ENCODE measurements at places on chromosomes 2 and 18.

- peak; percentile 70 for DNase-seq
These were observed 55.9 kb upstream of the GORASP2 start for GRCh38 chr2:170873035-170873692.

DNA sequence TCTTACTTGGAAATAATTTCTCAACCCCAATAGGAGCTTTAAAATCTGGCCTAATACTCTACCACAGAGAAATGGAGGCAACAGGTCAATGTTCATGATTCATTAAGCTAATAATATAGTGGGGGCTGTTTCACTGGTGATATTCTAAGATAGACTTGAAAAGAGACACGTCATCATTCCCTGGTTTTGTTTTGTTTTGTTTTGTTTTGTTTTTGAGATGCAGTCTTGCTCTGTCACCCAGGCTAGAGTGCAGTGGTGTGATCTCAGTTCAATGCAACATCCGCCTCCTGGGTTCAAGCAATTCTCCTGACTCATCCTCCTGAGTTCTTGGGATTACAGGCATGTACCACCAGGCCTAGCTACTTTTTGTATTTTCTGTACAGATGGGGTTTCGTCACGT, 37.5 kb upstream of the SOS1 start:
- no peak for DNase-seq

DNA sequence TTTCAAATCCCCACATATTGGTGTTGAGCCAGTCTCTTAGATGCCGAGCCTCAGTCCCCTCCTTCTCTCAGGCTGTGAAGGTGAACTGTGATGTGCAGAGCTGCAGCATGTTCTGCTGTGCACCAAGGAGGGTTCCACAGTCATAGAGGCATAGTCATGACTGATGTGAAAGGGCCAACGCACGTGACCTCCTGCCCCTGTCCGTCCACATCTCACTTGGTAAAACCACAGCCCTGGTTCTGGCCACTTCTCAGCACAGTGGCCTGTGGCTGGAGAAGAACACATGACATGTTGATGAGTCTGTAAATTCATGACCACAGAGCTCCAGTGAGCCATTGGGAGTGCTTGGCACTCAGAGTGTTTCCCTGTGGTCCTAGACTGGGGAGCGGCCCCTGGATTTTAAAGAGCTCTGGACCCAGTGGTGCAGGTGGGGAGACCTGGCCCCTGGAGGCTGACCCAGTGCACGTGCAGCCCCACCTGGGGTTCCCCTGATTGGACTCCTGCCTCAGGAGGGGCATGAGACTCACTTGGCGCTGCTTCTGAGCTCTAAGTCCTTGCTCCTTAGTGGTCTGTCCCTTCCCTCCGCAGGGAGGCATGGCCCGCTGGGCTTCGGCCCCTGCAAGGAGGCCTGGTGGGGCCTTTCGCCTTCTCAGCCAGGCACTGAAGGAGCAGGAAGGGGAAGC, 25.3 kb downstream of the INPP4A start:
- no peak for DNase-seq

GRCh38 chr2:80499095-80499494, 194.5 kb upstream of the LRRTM1 start:
- peak; percentile 32 for DNase-seq

DNA sequence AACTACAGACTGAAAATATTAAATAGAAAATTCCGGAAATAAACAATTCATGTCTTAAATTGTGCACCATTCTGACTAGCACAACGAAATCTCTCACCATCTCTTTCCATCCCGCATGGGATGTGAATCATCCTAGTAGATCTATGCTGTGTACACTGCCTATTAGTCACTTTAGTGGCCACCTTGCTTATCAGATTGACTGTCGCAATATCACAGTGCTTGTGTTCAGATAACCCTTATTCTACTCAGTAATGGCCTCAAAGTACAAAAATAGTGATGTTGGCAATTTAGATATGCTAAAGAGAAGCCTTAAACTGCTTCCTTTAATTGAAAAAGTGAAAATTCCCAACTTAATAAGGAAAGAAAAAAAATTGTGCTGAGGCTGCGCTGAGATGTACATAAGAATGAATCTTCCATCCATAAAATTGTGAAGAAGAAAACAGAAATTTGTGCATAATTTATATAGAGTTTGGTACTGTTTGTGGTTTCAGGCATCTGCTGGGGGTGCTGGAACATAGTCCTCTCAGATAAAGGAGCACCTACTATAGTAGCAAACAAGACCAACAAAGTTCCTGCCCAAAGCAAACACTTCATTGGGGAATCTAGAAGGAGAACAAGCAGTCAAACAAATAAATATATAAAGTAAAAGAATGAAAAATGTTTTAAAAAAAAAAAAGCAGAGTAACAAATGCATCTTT, 12.0 kb downstream of the PSMD1 start:
- no peak for DNase-seq

GRCh38 chr2:1407950-1408675, 5.2 kb upstream of the TPO start:
- DNase-seq: no peak

GRCh38 chr18:57243624-57244179, 96.8 kb downstream of the BOD1L2 start:
- DNase-seq: no peak

DNA sequence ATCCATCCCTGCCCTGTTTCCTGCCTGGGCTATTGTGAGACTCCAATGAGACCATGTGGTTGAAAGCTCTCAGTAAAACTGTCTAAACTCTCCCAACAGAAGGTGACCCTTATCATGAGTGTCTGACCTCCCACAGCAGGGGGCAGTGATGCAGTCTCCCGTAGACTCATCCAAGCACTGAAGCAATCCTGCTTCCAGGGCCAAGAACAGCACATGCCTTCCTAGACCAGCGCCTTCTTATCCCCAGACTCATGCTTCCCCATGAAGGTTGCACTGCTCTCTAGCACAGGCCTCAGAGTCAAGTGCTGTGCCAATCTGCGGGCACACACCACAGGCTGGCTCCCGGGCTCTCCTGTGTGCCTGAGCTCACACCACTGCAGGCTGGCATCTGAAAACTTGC, 112.3 kb downstream of the TNS1 start:
- DNase-seq: no peak

GRCh38 chr18:10234912-10235660, 219.3 kb upstream of the APCDD1 start:
- DNase-seq: no peak
